ENCODE measurements at places on chromosomes 2 and 18.
A peak's percentile ranks its signal among the peaks of the same experiment; 100 is the strongest.

DNA sequence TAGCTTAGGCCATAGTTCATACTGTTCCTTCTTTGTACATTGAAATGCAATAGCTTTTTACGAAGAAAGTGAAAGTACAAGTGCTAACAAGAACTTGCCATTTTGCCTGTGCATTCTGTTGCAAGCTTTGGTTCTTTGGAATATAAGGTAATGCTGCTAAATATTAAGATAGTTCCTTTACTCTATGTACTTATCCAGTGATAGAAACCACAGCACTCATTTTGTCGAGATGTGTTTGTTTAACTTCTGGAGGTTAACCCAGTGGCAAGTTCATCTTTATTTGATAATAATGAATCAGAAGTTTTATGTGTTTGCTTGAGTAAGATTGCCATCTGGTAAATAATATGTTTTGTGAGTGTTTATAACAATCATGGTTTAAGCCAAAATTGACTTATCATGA is 373.1 kb upstream of the FANCL start:
- DNase-seq = no peak

DNA sequence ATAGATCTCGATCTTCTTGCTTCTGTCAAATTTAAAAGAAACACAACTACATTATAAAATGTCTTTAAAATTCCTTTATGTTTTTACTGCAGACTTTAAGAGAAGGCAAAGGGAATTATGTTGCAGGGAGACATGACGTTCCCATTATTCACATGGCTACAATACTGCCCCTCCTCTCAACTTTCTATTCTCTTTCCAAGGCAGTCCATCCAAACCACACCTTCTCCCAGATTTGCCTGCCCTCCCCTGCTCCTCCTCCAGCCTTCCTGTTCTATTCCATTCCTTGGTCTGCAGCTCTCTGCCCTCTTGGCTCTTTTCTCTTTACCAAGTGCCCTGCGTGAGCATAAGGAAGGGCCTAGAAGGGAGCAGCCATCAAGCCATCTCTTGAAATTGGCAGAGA is 61.3 kb downstream of the NABP1 start:
- DNase-seq = no peak

GRCh38 chr18:63969942-63970808 is at the start of gene SERPINB8:
SERPINB8 (plus strand) TSS chr18:63970081; CDS start chr18:63978309, 8,228 bp downstream.
- peak; percentile 70 for DNase-seq

GRCh38 chr2:59622599-59623308 is 930.7 kb downstream of the BCL11A start:
- no peak for DNase-seq

DNA sequence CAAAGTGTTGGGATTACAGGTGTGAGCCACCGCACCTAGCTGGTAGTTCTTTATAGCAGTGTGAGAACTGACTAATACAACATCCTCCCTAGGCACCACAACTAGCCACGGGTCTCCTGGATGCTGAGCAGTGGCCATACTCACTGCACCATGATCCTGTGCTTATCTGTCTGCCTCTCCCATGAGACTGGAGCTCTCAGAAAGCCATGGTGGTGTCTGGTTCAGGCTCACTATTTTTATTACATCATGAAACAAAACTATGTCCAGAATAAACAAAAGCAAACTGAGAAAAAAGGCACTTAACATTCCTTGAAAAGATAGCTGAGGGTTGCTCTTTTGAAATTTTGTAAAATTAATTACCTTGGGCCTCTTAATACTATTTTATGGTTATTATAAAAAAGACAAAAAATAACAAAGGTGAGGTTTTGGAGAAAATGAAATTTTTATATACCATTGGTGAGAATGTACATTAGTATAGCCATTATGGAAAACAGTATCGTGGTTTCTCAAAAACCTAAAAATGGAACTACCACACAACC is 90.7 kb upstream of the TFCP2L1 start:
- DNase-seq = no peak

- DNase-seq = no peak
Measured at GRCh38 chr18:75083761-75084160, 125.2 kb downstream of the PTGR3 start.

GRCh38 chr2:108855194-108855593 is 68.6 kb downstream of the CCDC138 start:
- DNase-seq = no peak

- DNase-seq = no peak
Measured at GRCh38 chr2:138238908-138239307, 262.7 kb upstream of the SPOPL start.

GRCh38 chr2:231531883-231532755 is 1.9 kb upstream of the NMUR1 start:
- no peak for DNase-seq

GRCh38 chr2:228628682-228629081 is 447.2 kb upstream of the SPHKAP start:
- DNase-seq = no peak

- DNase-seq = no peak
Measured at GRCh38 chr18:55387139-55387984, 200.6 kb downstream of the TCF4 start.

GRCh38 chr18:36281936-36282335 is 15.6 kb upstream of the FHOD3 start:
- no peak for DNase-seq

DNA sequence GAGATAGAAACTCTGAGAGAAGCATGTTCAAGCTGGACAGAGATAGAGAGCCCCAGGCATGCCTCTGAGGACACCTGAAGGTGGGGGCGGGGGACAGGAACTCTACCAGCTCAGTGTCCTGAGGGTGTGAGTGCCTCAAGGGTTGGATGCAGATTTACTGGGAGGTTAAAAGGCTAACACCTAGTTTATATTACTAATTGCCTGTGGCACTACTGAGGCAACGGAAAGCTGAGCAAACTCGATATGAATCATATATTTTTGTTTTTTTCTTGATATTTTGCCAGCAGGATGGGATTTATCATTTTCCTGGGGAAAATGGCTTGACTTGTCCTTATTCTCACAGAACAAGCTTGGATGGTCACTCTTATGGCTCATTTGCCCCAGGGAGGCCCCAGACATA is 319.5 kb downstream of the ALK start:
- DNase-seq = no peak

DNA sequence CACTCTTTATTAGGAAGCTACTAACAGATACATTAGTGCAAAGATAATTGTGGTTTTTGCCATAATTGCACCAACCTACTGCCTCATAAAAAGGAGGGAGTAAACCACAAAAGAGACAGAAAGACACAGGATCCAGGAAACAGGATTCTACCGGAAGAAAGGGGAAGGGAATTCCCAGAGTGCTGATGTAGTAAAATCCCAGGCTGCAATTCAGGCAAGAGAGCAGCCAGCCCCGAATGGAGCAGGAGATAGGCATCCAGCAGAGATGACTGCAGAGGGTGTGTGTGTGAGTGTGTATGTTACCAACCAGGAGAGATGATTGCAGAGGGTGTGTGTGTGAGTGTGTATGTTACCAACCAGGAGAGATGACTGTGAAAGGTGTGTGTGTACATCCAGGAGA is 84.4 kb downstream of the KCNS3 start:
- DNase-seq = no peak

DNA sequence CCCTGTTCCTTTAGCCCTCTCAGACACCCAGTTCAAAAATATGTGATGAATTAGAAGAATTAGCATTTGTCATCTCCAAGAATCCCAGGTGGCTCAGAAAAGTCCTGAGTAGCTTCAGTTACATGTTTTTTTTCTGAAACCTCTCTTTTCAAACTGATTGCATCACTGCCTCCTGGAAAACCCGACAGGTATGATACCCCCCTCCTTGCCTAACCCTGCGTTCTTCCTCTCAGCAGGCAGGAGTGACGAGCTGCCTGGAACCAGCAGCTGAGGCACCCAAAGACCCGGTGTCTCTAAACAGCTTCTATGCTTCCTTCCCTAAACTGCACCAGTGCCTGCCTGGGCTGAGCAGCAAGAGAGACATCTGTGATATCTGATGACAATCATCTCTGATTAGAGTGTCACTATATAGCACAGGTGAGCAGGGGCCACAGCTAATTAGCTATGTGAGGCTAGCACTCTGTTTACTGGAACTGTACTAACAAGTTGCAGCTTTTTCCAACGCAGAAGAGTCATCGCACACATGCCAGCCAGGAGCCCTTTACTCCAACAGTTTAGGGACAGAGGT is 376.4 kb upstream of the ATP5MC3 start:
- no peak for DNase-seq

- DNase-seq = no peak
Measured at GRCh38 chr2:165953306-165953654, 296 bp downstream of the TTC21B start.

- no peak for DNase-seq
Measured at GRCh38 chr2:6854416-6854815, 11.3 kb downstream of the CMPK2 start.

GRCh38 chr18:58338961-58339592 is 289.8 kb downstream of the ALPK2 start:
- no peak for DNase-seq

DNA sequence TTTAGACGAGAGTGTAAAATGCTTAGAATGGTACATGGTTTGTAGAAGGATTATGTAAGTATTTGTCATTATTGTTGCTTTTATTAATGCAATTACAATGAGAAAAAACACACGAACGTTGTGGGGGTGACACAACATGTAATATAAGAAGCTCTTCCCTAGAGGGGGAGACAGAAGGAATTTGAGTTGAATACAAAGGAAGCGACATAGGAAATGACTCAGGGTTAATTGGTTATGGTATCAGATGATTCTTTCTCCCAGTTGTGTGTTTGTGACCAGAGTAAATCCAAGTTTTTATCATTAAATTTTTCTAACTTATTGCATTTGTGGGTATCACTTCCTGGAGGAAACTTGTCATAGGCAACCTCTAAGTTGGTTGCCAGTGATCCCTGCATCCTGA is 625.6 kb upstream of the CDH2 start:
- no peak for DNase-seq

DNA sequence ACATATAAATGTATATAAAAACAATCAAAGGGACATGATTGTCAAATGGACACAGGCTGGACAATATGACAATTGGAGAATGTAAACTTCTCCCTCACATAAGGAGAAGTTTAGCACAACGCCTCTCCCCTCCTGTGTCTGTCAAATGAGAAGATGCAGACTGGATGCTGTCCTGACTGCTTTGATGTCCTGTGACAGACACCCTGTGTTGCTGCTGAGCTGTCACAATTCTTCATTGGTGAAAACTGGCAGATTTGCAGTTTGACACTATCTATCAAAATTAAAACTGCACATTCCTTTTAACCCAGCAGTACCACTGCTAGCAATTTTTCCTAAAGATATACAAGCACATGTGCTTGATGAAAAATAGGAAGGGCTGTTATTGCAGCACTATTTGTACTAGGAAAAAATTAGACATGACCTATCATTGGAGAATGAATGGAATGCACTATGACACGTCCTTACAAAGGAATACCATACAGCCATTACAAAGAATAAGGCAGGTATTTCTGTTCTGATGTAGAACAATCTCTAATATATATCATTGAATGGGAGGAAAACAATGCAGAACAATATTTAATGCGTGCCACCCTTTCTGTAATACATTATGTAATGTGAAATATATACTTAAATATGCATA is 12.4 kb downstream of the DPYSL5 start:
- no peak for DNase-seq

All from omental fat pad (tissue), 4 donors.